KG1 (cell line): ENCODE measurements at places on chromosomes 7 and 10.

DNA sequence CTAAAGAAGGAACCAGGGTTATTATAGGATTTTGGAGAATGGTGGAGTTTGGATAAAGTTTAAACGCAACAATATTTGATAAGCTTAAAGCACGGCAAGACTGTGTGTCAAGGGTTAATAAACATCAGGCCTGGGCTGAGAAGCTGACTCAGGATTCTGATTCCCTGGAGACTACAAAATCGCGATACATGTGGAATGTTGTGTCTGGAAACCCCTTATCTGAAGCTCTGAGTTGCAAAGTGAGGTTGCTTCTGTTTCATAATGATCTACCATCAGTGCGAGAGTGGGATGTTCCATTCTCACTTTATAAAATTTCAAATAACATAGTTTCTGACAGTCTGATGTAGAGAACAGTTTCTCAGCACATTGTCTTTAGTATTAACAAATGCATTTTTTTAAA lies 7.8 kb downstream of the C1GALT1 start:
- DNase-seq: no peak

- DNase-seq: no peak
Measured at GRCh38 chr10:18164093-18164492, 23.9 kb downstream of the CACNB2 start.

DNA sequence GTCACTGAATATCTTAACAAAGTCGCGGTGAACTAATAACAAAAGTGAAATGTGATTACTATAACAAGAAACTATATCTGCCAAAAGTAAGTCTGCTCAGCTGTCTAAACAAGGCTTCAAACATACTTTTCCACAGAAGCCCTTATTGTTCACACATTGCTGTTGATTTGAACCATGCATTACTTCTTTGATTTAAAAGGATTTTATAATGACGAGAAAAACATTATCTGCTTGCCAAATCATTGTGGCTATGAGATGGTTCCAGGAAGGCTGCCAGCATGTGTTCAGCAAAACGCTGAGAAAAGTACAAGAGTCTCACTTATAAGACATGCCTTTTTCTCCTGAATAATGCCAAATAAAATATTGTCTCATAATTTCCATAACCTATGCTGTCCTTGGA lies 24.4 kb downstream of the RNF133 start:
- no peak for DNase-seq

GRCh38 chr10:29658984-29659965 lies 24.5 kb upstream of the SVIL start:
- DNase-seq: peak; percentile 16

- no peak for DNase-seq
Measured at GRCh38 chr10:47269294-47269693, 30.7 kb upstream of the GDF10 start.

DNA sequence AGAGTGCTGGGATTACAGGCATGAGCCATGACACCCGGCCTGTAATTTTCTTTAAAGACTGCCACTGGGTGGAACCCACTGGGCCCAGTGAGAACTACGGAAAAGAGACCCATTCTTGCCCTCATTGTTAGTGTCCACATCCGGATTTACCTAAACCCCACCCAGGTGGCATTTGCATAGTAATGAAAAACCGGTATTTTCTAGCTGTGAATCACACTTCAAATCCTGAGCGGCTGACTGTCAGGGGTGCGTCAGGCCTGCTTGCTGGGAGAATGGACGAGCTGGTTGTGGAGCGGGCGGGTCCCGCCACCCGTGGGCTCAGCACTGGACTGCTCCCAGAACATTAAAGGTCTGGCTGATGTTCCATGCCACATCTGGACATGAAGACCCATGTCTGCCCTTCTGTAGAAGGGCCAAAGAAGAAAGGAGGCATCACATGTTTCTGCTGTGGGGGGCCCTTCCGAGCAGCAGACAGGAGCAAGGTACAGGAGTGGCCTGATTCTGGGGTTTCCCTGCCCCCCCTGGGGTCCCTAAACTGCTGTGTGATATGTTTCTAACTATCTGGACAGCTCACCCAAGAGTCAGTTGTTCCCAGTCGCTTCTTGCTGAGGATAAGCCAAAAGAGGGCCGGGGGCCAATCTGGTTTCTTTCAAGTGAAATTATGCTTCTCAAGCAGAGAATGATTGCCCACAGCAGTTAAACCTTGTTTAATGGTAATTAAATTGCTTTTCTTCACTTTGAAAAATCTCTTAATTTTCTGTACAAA lies 46.4 kb downstream of the KIAA1217 start:
- DNase-seq: no peak

DNA sequence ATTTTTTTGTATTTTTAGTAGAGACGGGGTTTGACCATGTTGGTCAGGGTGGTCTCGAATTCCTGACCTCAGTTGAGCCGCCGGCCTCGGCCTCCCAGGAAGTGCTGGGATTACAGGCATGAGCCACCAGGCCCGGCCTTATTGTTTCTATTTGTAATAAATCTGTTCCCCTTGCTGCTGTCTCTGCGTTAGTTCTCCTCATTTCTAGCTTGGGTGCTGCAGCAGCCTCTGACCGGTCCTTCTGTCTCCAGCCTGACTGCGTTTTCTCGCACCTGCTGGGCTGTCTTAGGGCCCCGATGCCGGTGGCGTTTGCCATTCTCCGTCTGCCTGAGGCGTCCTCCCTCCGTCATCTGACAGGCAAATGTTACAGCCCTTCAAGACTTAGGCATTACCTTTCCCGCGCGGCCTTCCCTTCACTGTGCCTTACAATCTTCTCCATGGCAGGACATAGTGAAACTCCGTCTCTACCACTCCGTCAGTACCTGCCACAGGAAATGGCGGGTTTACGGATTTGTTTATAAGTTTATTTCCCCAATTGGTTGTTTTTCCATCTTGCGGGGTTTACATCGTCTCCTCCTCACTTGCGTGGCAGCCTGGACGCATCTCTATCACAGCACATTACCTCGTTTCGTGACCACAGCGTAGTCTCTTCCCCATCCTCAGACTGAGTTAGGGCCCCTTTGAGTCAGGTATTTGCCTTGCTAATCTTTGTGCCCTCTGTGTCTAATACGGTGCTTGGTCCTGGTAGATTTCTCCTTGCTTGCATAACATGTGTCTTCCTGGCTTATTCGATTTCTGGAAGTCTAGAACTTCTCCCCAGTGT lies 2.3 kb upstream of the GIMAP8 start:
- DNase-seq: no peak

DNA sequence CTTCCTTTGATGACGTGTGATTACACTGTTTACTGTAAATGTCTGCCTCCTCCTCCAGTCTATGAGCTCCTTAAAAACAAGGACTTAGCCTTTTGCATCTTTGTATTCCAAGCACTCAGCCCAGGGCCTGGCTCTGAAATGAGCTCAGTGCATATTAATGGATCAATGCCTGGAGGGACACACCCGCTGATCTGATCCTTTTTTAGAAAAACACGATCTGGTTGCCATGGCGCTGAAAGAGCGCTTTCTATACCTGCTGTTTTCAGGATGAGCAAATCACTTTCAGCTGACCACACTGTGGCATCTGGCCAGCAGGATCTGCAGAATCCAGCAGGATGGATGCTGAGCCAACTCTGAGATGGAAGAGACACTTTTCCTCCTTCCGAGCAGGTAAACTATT lies 37.8 kb upstream of the GARS1 start:
- DNase-seq: no peak

DNA sequence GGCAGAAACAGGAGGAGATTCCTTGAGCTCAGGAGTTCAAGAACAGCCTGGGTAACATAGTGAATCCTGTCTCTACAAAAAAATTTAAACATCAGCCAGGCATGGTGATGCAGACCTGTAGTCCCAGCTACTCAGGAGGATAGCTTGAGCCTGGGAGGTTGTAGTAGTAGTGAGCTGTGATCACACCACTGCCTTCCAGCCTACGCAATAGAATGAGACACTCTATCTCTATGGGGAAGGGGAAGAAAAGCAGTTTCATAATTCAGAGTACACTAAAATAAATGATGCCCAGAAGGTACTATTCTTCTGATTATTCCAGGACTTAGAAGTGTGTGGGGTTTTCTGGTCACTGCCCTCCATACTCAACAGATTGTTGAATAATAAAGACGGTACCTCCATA lies 177.3 kb downstream of the KMT2E start:
- DNase-seq: no peak

- no peak for DNase-seq
Measured at GRCh38 chr7:39394105-39394680, 172.0 kb upstream of the YAE1 start.

DNA sequence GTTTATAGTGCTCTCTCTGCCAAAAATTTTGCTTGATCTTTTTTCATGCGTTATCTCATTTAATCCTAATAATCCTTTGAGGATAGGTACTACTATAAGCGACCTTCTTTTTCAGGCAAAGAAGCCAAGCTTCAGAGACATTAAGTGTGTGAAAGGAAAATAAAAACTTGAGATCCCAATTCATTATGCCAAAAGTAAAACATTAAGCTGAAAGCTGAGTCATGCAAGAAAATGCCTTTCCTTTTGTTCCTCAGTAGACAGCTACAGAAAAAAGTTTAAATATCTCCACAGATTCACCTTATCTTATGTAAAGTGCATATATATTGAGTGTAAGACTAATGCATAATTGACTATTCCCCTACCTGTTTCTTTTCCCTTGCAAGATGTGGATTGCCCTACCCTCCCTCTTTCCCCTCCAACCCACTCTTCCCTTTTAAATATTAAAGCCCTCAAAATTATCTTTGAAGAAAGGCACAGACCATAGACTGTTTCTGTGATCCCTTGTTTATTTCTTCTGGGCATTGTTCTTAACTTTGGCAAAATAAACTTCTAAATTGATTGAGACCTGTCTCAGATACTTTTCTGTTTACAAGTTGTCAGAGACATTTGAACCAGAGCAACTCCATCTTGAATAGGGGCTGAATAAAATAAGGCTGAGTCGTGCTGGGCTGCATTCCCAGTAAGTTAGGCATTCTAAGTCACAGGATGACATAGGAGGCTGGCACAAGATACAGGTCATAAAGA lies 1139.9 kb upstream of the LRRN3 start:
- no peak for DNase-seq

- no peak for DNase-seq
Measured at GRCh38 chr7:135121868-135122267, 26.0 kb upstream of the TMEM140 start.

DNA sequence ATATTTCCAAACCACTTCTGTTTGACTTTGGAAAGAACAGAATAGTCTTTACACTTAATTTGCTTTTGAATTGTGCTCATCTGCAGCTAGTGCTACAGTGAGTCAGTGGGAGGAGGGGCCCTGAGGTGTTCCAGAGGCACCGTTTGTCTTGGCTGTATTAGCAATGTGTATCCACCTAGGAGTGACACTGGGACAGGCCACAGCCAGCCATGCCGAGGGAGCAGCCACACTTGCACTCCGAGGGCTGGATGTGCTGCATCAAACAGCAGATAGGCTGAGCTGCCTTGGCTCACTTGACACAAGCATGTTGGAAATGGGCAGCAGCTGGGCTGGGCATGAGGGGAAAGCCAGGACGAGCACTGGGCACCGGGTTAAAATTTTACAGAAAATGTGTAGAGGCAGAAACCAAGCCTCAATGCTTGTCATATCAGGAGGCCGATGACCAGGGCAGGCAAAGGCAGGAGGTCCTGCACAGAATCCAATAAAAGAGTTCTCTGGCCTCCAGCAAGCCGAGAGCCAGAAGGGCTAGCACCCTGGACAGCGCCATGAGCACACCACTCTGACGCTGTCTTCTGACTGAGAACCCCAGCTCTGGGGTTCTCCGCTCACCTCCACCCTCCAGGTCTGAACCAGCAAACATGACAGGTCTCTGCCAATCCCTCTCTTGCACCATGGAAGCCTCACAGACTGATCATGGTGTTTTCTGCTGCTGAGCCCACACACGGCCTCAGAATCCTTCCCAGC lies 163.3 kb downstream of the GRID1 start:
- DNase-seq: peak; percentile 3

DNA sequence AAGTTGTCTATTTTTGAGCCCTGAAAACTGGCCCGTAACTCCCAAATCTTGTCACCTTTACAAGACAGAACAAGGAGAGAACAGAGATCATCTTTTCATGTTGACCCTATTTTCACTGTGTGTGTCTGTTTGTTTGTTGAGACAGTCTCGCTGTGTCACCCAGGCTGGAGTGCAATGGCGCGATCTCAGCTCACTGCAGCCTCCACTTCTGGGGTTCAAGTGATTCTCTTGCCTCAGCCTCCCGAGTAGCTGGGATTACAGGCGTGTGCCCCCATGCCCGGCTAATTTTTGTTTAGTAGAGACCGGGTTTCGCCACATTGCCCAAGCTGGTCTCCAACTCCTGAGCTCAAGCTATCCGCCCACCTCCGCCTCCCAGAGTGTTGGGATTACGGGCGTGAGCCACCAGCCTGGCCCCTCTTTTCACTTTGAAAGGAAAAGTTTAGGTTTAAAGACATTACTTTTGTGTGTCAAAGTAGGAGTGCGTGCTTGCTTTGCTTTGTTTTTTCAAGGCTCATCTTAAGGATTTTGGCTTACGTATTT lies 32.1 kb downstream of the FOXK1 start:
- DNase-seq: no peak

DNA sequence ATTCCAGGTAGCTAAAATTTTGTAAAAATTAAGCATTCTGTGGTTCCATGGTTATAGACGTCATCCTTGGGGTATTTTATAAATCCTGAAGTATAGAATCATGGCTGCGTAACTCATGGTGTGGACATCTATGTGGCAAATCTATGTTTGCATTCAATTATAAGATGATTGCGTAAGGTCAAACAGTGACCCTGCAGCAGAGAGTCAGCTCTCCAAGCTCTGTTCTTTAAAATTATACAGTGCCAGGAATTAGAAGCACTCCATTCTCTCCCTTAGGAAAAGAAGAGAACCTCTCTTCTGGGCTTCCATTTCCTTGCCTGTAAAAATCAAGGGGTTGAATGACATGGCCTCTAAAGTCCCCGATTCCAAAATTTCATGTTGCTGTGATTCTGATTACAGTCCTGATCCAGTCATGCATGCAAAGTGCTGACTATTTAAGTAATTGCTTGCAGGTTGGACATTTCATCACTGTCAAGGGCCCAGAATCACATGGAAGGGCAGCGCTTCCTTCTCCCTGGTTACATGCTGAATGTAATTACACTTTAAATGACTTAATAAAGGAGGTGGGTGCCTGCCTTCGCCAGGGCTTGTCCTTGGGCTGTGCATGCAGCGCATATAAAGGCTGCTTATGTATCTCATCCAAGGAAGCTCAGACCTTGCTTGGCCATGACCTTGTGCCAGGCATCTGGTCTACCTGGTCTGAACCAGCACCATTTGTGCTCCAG lies 550.7 kb downstream of the TYW1 start:
- no peak for DNase-seq

DNA sequence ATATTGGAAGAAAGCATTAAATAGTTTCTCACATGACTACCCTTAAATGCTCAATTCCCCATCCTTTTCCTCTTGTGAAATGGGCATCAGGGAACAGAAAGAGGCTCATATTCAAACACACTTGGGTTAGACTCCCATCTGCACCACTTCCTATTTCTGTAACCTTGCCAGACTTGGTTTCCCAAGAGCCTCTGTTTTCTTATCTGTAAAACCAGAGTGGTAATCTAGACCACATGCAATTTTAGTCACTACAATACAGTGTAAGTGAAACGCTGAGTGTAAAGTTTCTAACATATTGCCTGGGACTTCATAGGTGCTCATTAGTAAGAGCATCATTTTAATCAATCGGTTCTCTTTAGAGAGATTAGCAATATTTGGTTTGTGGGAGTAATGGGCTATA lies 136.3 kb downstream of the SORCS1 start:
- DNase-seq: no peak
